ENCODE measurements at places on chromosomes 16 and 17. TPM values are rescaled to one million over a fixed set of nuclear protein-coding genes. Genes with fewer than 3 reads are reported as not detected.
A peak's percentile ranks its signal among the peaks of the same experiment; 100 is the strongest.

DNA sequence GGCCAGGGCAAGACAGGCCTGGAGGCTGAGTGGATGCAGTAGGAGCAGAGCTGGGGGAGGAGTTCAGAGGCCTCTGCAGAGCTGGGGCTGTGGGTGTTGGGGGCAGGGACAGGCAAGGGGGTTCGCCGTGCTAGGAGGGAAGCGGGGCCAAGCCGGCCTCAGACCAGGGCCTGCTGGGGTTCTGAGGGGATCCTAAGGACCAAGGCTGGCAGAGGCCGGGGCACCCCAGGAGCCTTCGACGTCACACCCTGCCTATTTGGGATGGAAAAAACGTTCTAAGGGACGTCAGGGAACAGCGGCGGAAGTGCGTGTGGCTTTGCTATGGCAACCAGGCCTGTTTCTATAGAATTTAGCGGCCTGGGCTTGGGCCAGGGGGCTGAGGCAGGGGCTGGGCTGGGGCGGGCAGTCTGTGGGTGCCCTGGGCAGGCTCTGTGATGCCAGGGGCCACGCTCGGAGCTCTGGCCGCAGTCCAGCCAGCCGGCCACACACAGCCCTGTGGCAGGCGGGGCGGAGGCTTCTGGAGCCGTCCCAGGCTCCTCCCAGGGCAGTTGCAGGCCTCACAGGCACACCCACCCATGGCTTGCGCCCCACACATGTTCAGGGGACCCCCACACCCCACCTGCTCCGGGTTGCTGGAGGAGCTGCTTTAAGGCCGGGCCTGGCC is 3.7 kb downstream of the TRAF7 start:
- H3K27me3 ChIP-seq = no peaks in the 10 kb centered on the region
- DNase-seq = no peak
- peak overlapping the region; percentile 34 for H3K27ac ChIP-seq
- H3K4me1 ChIP-seq = peaks cover 16% of the 10 kb centered on the region
- peaks cover 5% of the 10 kb centered on the region for H3K36me3 ChIP-seq
- no peak overlapping the region for H3K4me3 ChIP-seq

DNA sequence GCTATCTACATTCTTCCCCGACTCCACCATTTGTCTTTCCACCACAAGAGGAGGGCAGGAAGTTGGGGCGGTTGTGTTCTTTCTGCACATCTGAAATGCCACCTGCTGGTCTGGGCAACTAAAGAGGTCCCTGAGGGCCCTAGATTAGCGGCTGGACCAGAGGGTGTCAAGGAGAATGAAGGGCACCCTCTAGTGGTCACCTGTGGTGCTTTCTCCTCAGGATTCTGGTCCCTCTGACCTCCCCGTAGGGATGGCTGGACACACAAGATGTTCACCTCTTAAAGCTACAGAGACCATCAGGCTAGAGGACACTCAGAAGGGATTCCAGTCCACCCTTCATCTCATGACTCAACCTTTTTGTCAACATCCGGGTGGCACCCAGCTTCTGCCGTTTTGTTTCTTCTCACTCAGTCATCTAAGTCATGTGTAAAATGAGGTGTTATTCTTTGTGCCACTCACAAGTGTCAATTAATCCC is 2.9 kb upstream of the SCIMP start:
- no peak overlapping the region for H3K4me3 ChIP-seq
- peak; percentile 94 for DNase-seq
- no peaks in the 10 kb centered on the region for H3K36me3 ChIP-seq
- no peaks in the 10 kb centered on the region for H3K4me1 ChIP-seq
- no peak overlapping the region for H3K27ac ChIP-seq

DNA sequence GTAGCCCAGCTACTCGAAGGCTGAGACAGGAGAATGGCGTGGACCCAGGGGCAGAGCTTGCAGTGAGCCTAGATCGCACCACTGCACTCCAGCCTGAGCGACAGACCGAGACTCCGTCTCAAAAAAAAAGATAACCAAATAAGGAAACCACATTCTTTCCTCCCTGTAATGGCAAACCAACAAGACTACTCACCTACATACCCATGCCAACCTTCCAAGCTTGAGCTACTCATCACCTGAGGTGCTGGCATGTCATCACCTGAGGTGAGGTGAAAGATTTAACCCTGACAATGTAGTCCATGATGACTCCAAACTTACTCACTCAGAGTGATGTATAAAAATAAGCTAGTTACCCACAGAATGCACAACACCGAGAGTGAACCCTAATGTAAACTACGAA is 85.2 kb downstream of the SMG6 start:
- DNase-seq = no peak
- no peaks in the 10 kb centered on the region for H3K27me3 ChIP-seq
- peaks cover 38% of the 10 kb centered on the region for H3K36me3 ChIP-seq
- no peak overlapping the region for H3K27ac ChIP-seq

GRCh38 chr16:71242036-71242435 is 11.5 kb upstream of the HYDIN start:
- DNase-seq = no peak
- H3K36me3 ChIP-seq = no peaks in the 10 kb centered on the region
- no peaks in the 10 kb centered on the region for H3K27me3 ChIP-seq
- H3K4me1 ChIP-seq = no peaks in the 10 kb centered on the region

The HS3ST6 gene
- not detected for total RNA-seq

DNA sequence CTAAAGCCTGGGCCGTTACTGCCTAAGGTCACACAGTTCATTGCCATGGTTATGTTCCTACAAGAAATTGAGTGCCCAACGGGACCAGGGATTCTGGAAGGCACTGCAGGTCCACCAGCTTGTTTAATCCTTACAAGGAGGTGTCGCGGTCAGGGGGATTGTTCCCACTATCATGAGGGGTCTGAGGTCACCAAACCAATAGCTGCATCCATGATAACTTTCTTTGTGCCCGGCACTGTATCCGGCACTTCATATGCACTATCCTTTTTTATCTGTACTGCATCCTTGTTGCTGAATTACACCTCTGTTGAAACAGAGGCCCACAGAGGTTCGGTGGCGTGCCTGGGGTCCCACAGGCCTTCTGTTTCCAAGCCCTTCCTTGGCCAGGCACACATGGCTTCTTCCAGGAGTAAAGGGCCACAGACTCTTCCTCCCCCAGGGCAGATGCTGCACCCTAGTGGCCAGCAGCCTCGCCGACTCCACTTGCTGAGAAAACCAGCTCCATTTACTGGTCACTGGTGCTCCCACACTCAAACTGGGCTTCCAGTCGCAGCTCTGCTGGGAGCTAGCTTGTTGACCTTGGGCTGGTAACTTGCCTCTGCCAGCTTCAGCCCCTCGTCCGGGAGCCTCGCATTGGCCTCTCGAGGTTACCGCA is 82.0 kb upstream of the PLCG2 start:
- DNase-seq = peak; percentile 92
- H3K4me3 ChIP-seq = no peak overlapping the region
- no peaks in the 10 kb centered on the region for H3K27me3 ChIP-seq
- peaks cover 54% of the 10 kb centered on the region for H3K36me3 ChIP-seq
- no peaks in the 10 kb centered on the region for H3K4me1 ChIP-seq

The SLFN13 gene
- total RNA-seq = 18.8 TPM

The SULT1A4 gene
- 1.6 TPM for total RNA-seq

DNA sequence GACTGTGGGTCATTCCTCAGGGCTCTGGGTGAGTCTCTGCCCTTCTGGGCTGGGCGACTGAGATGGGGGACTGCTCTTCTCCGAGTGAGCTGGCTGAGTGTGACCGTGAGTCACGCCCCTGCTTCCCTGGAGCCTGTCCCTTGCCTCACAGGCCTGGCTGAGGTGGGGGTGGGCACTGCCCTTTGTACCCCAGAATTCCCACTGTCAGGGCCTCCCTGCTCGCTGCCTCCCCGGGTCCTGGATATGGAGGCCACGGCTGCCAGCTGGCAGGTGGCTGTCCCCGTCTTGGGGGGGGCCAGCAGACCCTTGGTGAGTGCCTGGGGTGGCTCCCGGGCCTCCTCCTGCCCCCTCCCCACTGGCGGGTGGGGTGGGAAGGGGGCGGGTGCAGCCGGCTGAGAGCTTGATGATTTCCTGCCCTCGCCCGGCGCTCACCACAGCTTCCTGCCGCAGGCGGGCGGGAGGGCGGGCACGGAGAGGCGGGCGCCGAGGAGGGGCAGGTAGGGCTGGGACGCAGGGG is at the start of gene LAT:
TSS of gene LAT (plus strand) at position 434 of the 517 bp plus-strand sequence. CDS start 366 bp downstream, outside the sequence.
- DNase-seq = no peak
- no peak within 1 kb of the TSS for H3K27ac ChIP-seq
- no peaks in the 10 kb centered on the region for H3K27me3 ChIP-seq

GRCh38 chr17:65774787-65775186 is 213.3 kb upstream of the AXIN2 start:
- DNase-seq = no peak
- no peak overlapping the region for H3K4me3 ChIP-seq
- H3K27ac ChIP-seq = no peak overlapping the region
- no peaks in the 10 kb centered on the region for H3K4me1 ChIP-seq
- H3K36me3 ChIP-seq = no peaks in the 10 kb centered on the region

The AOC2 gene
- total RNA-seq = 2.8 TPM

DNA sequence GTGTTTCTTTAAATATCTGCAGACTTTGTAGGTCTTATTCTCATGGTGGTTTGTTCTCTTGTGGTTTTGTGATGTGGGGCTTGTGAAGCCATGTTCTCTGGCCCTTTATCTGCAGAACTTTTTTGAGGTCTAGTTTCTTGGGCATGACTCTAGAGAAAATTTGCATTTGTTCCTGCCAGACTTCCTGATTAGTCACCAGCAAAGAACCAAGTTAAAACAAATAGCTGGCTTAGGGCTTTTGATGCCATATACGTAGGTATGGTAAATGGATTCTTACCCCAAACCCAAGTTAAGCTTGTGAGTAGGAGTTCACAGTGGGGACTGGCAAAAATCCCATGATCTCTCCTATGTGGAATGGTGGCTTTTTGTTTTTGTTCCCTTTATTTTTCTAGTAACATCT is 68.7 kb upstream of the IRX3 start:
- no peaks in the 10 kb centered on the region for H3K36me3 ChIP-seq
- H3K4me1 ChIP-seq = peaks cover 3% of the 10 kb centered on the region
- H3K27me3 ChIP-seq = no peaks in the 10 kb centered on the region
- no peak overlapping the region for H3K27ac ChIP-seq
- DNase-seq = no peak

- no peak overlapping the region for H3K27ac ChIP-seq
- no peak overlapping the region for H3K4me3 ChIP-seq
- no peaks in the 10 kb centered on the region for H3K27me3 ChIP-seq
- H3K4me1 ChIP-seq = no peaks in the 10 kb centered on the region
- H3K36me3 ChIP-seq = peaks cover 2% of the 10 kb centered on the region
Measured at GRCh38 chr17:27560668-27561067, 70.3 kb upstream of the LGALS9 start.

GRCh38 chr17:28313841-28314240 is 5.2 kb upstream of the TMEM97 start:
- no peak overlapping the region for H3K4me3 ChIP-seq
- H3K27ac ChIP-seq = no peak overlapping the region
- peaks cover 5% of the 10 kb centered on the region for H3K27me3 ChIP-seq
- H3K4me1 ChIP-seq = no peaks in the 10 kb centered on the region
- no peak for DNase-seq

DNA sequence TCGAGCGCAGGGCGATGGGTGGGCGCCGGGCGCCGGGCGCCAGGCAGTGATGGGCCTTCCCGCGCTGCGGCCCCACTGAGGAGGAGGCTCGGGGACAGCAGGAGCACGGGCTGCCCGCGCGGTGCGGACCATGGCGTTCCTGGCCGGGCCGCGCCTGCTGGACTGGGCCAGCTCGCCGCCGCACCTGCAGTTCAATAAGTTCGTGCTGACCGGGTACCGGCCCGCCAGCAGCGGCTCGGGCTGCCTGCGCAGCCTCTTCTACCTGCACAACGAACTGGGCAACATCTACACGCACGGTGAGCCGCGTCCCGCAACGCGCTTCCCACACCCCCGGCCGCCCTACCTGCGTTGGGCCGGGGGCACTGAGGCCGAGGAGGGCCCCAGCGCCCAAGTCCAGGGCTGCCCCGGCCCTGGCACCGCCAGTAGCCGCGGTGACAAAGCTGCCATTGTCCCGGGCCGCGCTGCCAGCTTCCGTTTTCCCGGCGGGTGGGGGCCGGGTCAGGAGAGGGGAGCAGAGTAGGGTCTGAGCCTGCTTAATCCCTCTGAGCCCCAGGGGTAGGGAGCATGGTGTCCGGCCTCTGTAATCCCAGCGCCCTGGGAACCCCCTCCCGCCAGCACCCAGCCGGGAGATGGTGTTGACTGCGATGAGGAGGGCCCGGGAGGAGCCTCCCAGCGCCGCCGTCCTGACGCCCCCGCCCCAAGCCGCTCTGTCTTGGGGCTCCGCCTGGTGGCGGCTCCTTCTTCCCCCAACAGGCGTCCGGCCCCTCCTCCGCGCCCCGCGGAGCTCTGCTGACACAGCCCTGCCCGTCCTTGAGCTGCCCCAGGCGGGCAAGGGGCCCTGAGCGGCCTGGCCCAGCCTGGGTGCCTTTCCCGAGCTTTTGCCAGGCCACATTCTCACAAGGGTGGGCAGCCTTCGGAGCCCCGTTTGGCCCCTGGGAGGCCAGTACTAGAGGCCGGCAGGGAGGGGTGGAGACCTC is 685 bp downstream of the PAQR4 start:
- H3K27me3 ChIP-seq = no peaks in the 10 kb centered on the region
- peak overlapping the region; percentile 80 for H3K4me3 ChIP-seq
- peaks cover 14% of the 10 kb centered on the region for H3K4me1 ChIP-seq
- DNase-seq = peak; percentile 94
- H3K36me3 ChIP-seq = no peaks in the 10 kb centered on the region

DNA sequence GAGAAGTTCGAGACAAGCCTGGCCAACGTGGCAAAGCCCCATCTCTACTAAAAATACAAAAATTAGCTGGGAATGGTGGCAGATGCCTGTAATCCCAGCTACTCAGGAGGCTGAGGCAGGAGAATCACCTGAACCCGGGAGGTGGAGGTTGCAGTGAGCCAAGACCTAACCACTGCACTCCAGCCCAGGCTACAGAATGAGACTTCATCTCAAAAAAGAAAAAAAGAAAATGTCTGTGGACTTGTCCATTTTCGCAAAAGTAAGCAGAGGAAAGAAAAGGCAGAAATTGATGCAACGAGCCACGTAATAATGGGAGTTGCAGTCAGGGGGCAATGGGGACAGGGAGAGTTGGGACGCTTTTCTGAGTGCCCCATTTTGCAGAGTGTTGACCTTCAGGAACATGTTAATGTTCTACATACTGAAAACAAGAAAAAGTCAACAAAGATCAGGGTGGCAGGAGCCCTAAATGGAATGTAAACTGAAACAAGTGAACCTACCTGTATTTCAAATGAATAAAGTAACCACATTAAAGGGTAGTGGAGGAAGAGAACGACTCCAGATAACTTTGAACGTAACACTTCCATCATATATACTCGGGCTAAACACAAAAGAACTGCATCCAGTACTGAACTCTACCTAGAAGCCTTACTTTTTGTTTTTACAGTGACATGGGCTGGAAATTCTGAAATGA is 76.4 kb downstream of the CNGB1 start:
- DNase-seq = no peak
- H3K27me3 ChIP-seq = no peaks in the 10 kb centered on the region
- no peaks in the 10 kb centered on the region for H3K4me1 ChIP-seq

The SOCS1 gene
- 9.2 TPM for total RNA-seq

DNA sequence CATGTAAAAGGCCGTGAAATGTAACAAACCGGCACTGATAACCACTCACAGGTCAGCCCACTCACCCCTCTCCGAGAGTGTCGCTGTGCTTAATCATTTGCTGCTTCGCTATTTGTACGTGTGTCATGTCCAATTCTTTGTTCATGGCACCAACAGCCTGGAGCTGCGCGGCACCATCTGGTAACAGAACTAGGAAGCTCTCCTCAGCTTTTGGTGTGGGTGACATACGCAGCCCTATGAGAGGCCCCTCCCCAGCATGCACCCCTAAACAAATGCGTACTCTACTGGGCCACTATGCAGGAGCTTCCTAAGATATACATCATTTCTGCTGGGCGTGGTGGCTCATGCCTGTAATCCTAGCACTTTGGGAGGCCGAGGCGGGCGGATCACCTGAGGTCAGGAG is 2.3 kb upstream of the PECAM1 start:
- no peak overlapping the region for H3K4me3 ChIP-seq
- DNase-seq = no peak
- H3K4me1 ChIP-seq = no peaks in the 10 kb centered on the region
- no peak overlapping the region for H3K27ac ChIP-seq
